ENCODE measurements at places on chromosomes 16 and 17. TPM values are rescaled to one million over a fixed set of nuclear protein-coding genes. Genes with fewer than 3 reads are reported as not detected.
A peak's percentile ranks its signal among the peaks of the same experiment; 100 is the strongest.

The KCNJ2 gene
- total RNA-seq = 97.0 TPM

The IKZF3 gene
- not detected for total RNA-seq

- no peak for DNase-seq
Observed at GRCh38 chr17:6712854-6713129, 377 bp downstream of the SLC13A5 start.

The CXCL16 gene
- 0.57 TPM for total RNA-seq

DNA sequence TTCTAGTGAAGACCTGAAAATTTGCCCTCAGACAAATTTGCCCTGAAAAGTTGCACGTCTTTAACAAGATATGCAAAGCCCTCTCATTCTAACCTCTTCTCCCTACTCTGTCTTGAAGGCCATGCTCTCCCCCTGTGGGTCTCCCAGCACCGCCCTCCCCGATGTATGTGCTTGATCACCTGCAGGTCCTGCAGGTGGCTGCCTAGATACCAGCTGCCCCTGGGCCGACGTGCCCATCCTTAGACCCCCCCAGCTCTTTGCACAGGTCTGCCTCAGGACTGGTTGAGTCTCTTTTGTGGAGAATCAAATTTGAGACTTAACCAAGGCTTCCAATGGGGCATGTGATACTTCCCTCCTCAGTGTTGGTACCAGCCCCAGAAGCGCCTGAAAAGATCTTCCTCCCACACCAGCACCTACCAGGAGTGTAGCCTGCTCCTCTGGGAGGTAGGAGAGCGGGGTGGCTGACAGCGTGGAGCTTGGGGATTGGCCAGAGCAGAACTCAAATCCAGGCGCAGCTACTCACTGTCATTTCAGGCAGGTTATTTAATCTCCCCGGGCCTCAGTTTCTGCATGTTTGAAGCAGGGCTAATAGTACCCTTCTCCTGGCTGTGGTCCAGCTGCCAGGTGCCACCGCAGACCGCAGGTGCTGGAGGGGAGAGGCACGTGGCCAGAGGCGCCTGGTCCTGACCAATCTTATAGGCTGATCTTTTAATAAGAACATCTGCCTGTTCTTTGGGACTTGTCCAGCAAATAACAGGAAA lies 4.5 kb upstream of the MRPL38 start:
- no peak for DNase-seq

The CIBAR2 gene
- not detected for total RNA-seq

The DOC2B gene
- total RNA-seq = 0.03 TPM

DNA sequence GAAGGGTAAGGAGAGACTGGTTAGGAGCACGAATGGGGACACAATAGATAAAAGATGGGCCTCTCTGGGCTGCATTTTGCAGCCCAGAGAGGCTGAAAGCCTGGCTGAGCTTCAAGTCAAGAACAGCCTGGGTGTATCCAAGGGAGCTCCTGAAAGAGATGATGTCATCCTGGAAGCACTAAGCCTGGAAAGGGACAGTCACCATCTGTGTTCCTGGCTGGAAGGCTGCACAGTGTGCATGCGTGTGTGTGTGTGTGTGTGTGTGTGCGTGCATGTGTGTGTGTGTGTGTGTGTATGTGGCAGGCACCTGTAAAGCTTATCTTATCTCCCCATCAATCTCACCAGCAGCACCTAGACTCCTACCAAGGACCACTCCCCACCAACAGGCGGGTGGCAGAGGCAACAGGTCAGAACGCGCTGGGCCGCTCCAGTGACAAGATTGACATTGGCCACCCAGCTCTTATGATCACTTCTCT lies 44.1 kb downstream of the COG7 start:
- DNase-seq = peak; percentile 85

DNA sequence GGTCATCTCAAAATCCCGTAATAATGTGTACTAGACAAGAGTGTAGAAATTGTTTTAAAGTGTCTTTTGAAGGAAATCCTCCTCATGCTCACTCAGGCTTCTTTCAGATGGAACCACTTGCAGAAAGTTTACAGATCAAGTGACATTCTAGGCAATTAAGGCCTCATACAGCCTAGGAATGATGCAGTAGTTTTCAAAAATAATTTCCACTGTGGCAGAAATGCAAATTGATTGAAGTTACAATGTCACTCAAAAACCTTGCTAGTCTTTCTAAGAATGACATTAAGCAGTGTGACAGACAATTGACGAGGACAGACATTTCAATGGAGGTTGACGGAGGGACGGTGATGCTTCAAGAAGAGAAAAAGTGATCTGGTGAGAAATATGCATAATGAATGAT lies 53.5 kb upstream of the CDH8 start:
- no peak for DNase-seq

The DCAKD gene
- 67.0 TPM for total RNA-seq

The OXLD1 gene
- total RNA-seq = 33.8 TPM

- no peak for DNase-seq
Observed at GRCh38 chr17:44757045-44757917, 1.5 kb upstream of the ADAM11 start.

The MPP3 gene
- 5.5 TPM for total RNA-seq

GRCh38 chr17:15031975-15032374 lies 233.2 kb downstream of the PMP22 start:
- no peak for DNase-seq

The CHST6 gene
- 0.94 TPM for total RNA-seq

The NOD2 gene
- total RNA-seq = 0.31 TPM

The AOC2 gene
- 0.78 TPM for total RNA-seq

The BRIP1 gene
- total RNA-seq = 0.51 TPM

DNA sequence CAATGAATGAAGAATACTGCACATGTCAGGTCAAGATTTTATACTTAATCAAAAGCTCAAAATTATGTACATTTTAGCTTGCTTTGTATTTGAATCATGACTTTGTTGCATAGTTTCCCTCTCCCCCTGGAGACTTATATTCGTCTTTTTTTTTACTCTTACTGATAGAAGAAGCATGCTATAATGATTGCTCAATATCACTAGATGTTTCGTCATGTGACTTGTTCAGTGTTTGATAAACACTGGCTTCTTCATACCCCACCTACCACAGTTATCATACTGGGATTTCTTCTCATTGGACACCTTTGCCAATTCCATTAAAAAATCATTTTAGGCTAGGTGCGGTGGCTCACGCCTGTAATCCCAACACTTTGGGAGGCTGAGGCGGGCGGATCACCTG lies 148.7 kb downstream of the FTO start:
- DNase-seq = no peak

The RBFOX1 gene
- total RNA-seq = 58.7 TPM

GRCh38 chr16:15949210-15950160 lies at the start of gene ABCC1:
TSS of gene ABCC1 (plus strand) at chr16:15949616. CDS start at chr16:15949752, 136 bp downstream.
- peak; percentile 47 for DNase-seq

DNA sequence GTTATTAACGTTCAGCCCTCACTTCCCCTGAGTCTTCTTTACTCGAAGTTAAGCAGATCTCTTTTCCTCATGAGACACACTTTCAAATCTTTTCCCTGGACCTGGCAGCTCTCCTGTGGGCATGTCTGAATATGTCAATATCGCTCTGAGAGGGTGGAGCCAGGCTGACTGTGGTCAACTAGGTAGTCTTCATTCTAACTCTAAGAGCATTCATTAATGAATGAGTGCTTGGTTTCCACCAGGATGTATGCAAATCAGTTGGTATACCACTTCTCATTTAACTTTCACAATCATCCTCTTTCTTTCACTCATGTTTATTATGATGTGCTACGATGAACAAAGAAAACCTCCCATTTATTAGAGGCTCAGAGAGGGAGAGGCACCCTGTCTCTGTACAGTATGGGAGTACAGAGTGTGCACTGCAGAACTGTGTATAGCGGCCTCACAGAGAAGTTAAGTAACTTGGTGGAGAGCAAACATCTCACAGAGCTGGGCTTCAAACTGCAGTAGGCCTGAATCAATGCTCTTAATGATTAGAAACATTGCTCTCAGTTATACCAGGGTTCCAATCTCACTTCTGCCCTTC lies 39.9 kb downstream of the OTOA start:
- DNase-seq = no peak

DNA sequence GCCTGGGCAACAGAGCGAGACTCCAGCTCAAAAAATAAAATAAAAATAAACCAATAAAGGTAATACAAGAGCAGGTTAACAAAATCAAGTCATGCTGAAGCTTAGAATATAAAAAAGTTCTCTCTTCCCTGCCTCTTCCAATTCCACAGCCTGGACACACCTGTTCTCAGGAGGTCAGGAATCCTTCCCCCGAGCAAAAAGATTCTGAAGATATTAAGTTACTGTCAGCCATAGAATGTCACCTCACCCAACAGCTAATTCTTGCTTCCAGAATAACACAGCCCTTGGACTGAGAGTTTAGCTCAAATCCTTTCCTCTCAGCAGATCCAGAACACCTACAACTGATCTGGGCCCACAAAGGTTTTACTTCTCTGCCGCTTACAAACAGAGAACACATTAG lies 27.1 kb downstream of the SLC39A11 start:
- peak; percentile 57 for DNase-seq

The EVPL gene
- total RNA-seq = not detected

The TMC5 gene
- total RNA-seq = not detected

Data from myocyte (in vitro differentiated cells).